Activated T-cell treated with anti-CD3 and anti-CD28 coated beads for 1 hour (primary cell): ENCODE measurements at places on chromosomes 6 and 20.

DNA sequence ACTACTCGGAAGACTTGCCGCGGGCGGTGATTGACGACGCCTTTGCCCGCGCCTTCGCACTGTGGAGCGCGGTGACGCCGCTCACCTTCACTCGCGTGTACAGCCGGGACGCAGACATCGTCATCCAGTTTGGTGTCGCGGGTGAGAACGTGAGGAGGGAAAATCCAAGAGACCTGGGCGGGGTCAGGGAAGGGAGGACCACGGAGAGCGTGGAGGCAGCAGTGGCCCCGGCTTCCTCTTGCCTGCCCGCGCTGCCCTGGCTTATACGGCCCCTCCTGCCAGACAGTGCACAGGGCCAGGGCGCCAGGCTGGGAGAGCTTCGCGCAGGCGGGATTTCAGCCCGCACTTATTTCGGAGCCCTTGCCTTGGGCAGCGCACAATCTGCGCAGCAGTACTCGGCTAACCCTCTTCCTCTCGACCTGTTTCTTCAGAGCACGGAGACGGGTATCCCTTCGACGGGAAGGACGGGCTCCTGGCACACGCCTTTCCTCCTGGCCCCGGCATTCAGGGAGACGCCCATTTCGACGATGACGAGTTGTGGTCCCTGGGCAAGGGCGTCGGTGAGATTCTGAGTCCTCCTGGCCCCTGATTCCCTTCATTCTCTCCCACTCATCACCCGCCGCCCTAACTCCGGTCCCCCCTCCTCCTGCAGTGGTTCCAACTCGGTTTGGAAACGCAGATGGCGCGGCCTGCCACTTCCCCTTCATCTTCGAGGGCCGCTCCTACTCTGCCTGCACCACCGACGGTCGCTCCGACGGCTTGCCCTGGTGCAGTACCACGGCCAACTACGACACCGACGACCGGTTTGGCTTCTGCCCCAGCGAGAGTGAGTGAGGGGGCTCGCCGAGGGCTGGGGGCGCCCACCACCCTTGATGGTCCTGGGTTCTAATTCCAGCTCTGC is 2.0 kb downstream of the MMP9 start:
- no peak for DNase-seq

DNA sequence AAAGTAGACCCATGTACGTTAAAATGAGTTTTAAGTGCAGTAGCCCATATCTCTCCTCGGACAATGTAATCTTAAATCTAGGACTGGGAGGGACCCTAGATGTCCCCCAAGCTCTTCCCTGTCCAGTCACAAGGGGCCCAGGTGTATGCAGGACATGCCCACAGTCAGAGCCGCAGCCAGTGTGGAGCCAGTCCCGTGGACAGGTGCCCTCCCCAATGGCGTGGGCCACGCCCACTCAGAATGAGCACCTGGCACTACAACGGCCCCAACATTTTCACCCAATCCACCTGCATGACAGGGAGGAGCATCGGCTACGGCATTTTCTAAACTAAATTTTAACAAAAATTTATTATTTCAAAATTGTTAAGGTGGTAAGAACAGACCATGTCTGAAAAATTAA is 53.2 kb downstream of the WDR27 start:
- no peak for DNase-seq

DNA sequence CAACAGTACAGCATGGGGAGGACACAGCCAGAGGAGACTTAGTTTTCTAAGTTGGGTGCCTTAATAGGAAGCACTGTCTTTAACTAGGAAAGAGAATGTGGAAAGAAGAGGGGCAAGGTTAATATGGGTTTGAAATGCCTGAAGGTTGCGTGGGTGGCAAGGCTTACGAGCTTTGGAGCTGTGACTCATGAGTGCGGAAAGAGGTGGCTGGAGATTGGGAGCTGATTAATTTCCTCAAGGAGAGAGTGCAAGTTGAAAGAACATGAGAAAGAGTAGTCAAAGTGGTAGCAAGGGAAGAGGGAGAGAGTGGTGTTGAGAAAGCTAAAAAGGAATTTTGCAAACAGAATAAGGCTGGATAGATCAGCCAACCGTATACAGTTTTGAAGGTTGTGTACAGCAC is 315.1 kb upstream of the PRND start:
- no peak for DNase-seq

GRCh38 chr6:157436219-157436943 is 55.4 kb downstream of the ZDHHC14 start:
- DNase-seq = no peak

DNA sequence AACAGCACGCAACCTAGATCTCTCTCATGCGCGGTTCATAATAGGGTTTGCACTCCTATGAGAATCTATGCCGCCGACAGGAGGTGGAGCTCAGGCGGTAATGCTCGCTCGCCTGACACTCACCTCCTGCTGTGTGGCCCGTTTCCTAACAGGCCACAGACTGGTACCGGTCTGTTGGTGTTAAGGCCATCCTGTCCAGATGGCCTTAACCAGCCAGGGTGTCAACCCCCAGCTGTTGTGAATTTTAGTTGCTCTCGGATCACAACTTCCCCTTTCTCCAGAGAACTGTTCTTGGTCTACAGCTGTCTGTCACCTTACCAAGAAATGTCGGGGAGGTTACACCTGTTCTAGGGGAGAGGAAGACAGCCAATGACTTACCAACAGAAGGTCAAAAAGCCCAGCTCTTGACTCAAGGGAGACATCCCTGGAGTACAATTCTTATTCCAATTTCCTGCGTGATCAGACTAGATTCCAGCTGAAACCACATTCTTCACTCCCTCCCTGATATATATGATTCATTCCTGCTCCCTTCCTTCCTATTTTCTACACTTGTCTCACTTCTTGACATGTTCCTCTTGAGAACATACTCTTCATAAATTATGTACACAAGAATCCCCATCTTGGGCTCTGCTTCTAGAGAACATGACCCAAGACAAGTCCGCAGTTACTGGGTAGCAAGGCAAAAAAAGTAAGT is 23.1 kb upstream of the DNAAF9 start:
- DNase-seq = no peak

DNA sequence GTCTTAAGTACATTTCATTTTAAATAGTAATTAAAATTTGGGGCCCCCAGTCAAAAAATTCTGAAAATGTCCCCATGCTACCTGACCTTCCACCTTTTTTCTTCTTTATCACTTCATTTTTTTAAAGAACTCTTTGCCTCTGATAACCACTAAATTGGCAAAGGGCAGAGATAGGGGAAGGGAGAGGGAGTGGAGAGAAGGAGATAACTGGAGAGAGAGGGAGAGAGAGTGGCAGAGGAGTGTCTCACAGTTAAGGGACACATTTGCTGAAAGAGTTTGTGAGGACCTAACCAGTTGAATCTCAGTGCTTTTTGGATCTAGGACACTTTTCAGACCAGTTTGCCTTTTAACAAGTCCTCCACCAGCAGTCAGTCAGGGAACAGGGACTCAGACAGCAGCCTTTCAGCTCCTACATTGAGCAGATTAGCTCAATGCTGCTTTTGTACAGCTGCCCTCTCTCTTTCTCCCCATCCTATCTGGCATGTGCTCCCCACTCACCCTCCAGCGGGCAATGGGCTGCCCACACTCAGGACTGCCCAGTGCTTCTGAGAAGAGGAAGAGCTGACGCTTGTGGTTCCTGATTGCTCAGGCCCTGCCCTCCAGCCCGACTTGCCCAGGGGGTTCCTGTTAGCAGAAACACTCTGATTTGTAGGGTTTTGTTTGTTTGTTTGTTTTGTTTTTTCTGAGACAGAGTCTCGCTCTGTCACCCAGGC is 14.4 kb downstream of the ARMC2 start:
- DNase-seq = no peak

- no peak for DNase-seq
These were observed 533.6 kb downstream of the RNF144B start for GRCh38 chr6:18920701-18921100.

DNA sequence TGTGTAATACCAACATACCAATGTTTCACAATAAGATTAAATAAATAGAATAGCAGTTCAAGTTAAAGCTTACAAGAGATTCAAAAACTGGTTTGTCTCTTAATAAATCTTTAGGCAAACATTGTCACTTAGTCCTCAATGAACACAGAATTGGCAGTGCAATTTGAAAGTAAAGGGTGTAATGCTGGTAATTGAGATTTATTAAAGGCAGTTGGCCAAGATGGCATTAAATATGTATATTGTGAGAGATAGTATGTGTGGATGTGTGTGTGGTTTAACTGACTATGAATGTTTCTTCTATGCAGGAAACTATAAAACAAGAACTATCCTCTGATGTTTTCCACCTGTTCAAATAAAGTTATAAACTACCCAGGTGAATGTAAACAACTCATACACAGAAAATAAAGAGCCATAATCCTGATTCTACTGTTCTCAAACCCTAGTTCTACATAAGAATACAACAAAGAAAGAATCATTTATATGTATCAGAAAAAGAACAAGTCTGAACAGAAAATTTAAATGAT is 267.9 kb upstream of the PTCHD4 start:
- no peak for DNase-seq

GRCh38 chr20:61803915-61804751 is 261.5 kb downstream of the TAF4 start:
- no peak for DNase-seq

DNA sequence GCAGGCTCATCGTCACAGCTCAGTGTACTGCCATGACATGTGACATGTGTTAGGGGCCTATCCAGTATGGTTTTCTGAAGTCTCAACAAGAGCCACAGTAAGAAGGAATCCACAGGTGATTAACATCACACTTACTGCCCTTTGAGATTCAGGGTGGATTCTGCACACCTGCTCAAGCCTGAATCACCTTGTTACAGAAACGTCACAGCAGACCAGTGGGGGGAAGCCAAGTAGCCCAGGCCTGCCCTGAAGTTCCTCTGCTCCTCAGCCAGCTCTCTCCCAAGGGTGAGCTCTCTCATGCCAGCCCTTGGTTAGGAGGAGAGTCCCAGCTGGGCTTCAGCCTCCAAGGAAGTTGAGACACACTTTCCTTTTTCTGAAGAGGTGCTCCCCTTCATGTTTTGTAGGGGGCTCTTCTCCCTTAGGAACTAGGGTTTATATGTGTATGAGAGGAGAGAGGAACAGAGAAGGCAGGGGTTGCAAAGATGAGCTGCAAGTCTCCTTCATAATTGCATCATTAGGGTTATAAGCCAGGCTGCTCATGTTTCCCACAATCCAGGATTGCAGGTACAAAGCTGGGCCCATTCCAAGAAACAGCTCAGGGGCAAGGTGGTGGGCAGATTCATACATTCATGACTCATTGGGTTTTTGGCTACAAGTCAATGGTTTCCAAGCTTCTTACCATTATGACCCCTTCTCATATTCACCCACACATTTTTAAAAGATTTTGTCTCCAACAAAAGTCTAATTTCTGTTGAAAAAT is 11.6 kb downstream of the GSS start:
- DNase-seq = no peak

DNA sequence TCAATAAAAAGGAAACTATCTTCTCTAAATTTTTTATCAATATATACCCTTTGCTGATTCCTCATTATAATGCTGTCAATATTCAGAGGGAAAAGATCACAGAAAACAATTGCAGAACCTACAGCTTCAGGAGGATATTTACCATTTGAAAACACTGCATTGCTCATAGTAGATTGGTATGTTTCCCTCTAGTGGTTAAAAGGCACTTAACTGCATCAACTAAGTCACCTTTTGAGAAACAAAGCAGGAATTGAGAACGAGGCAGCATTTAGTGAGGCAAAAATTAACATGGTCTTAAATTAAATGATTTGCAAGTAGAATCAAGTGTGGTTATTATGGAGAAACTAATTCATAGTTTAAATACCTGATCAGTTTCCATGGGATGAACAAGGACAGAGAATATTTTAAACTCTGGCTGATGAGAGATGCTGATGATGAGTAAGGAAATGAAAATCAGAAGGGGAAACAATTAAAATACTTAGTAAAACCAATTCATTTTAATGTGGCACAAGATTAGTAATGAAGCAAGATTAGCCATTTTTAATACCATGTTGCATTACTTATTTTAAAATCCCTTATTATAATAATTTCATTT is 642.1 kb downstream of the EPHA7 start:
- DNase-seq = no peak

GRCh38 chr6:56890683-56891429 is 64.1 kb upstream of the BEND6 start:
- no peak for DNase-seq

GRCh38 chr6:46541556-46541955 is 50.3 kb upstream of the RCAN2 start:
- no peak for DNase-seq

- no peak for DNase-seq
These were observed 50.9 kb upstream of the PDE10A start for GRCh38 chr6:165713845-165714466.
